ENCODE measurements at places on chromosomes 12 and 14. TPM values are rescaled to one million over a fixed set of nuclear protein-coding genes. Genes with fewer than 3 reads are reported as not detected.

- no peak overlapping the region for H3K27ac ChIP-seq
- no peak for DNase-seq
- no peaks in the 10 kb centered on the region for H3K4me1 ChIP-seq
- H3K36me3 ChIP-seq, result no peaks in the 10 kb centered on the region
Observed at GRCh38 chr12:74689929-74690328, 152.3 kb downstream of the ATXN7L3B start.

- no peaks in the 10 kb centered on the region for H3K36me3 ChIP-seq
- H3K27me3 ChIP-seq, result no peaks in the 10 kb centered on the region
Observed at GRCh38 chr12:98385641-98386040, 129.7 kb upstream of the TMPO start.

GRCh38 chr14:34336501-34336900, 125.5 kb downstream of the SPTSSA start:
- H3K36me3 ChIP-seq, result no peaks in the 10 kb centered on the region
- H3K27me3 ChIP-seq, result no peaks in the 10 kb centered on the region
- no peak for DNase-seq
- peaks cover 7% of the 10 kb centered on the region for H3K4me1 ChIP-seq
- no peak overlapping the region for H3K4me3 ChIP-seq

DNA sequence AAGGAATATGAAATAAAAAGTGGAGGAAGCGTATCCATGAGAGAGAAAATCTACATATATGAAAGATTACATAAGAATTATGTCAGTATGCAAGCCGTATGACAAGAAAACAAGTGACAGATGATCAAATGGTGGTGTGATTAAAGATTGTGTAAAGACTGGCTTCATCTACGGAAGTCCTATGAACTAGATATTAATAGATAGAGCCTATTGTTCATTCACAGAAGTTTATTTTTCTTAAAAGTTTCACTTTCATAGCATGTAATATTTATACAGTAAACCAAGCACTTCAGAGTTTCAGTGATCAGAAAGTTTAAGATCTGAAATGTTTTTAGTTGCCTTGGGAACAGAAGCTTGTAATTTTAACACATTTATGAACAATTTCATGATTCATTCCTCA, 84.5 kb downstream of the VRK1 start:
- no peak overlapping the region for H3K27ac ChIP-seq
- H3K36me3 ChIP-seq, result no peaks in the 10 kb centered on the region
- DNase-seq, result no peak
- no peak overlapping the region for H3K4me3 ChIP-seq

The KRT77 gene
- not detected for total RNA-seq

The DUSP16 gene
- total RNA-seq, result 47.7 TPM

Data from right lobe of liver (tissue), 6 donors.